ENCODE measurements at places on chromosomes 3 and 15.

- no peak for DNase-seq
These were observed 598.0 kb upstream of the SEMA6D start for GRCh38 chr15:47119349-47119748.

GRCh38 chr15:39621976-39622375, 41.1 kb downstream of the THBS1 start:
- no peak for DNase-seq

DNA sequence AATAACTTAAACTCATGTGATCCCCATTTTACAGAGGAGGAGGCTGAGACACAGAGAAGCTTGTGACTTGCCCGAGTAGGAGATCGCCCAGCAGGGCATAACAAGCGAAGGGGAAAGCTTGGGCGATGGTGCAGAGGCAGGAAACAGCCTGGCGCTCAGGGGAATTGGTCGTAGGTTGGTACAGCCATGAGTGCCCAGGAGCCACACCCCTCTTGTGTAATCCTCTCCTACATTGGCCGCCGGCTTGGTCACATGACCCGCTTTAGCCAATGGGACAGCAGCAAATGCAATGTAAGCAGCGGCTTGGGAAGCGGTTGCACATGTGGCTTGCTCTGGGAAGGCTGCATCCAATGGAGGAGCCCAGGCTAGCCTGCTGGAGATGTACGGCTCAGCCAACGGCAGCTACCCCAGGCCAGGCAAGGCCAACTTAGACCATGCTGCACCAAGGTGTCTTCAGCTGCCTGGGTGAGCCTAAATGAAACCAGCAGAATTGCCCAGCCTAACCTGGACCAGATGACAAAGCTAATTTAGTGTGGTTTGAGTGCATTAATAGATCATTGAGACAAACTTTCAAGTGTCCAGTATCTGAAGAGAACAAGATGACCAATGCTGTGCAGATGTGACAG, 50.3 kb upstream of the SLC6A6 start:
- DNase-seq, result no peak

DNA sequence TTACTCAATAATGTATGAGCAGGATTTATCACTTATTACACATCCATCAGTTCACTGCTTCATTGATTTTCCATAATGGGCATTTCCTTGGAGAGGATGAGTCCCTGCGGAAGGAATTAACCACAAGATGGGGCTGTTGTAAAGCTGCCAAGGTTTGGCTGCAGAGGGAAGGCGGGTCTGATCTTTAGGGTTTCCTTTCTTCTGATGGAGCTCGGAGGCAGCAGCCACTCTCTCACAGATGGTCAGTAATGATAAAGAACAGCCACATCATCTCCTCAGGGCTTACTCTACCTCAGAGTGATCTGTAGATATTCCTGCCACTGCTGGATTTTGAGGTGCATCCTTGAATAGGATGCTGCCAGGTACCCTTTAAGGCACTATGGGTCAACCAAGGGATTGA, 115.2 kb downstream of the USP13 start:
- DNase-seq, result no peak

GRCh38 chr3:43759297-43759782, 68.6 kb downstream of the ABHD5 start:
- no peak for DNase-seq

- DNase-seq, result no peak
These were observed 76.4 kb upstream of the MFGE8 start for GRCh38 chr15:88989578-88989977.

All from stimulated activated CD4-positive, alpha-beta T cell treated with anti-CD3 and anti-CD28 coated beads, Interleukin-15, amount 100 ng/mL, for 1 hour (primary cell).